Activated CD8-positive, alpha-beta T cell treated with anti-CD3 and anti-CD28 coated beads, Interleukin-2, amount 10 ng/mL, durations not matched to agents 7 days and 5 days (primary cell): ENCODE measurements at places on chromosomes 16 and 17. TPM values are rescaled to one million over a fixed set of nuclear protein-coding genes. Genes with fewer than 3 reads are reported as not detected.

HLF gene
- 0.21 TPM for total RNA-seq

GRCh38 chr17:70750983-70751382, 581.7 kb downstream of the KCNJ2 start:
- H3K27me3 ChIP-seq = no peaks in the 10 kb centered on the region
- H3K36me3 ChIP-seq = no peaks in the 10 kb centered on the region

SDR42E1 gene
- total RNA-seq = 12.0 TPM

BRICD5 gene
- total RNA-seq = 15.0 TPM

CA7 gene
- not detected for total RNA-seq

KCTD11 gene
- 11.4 TPM for total RNA-seq

GRCh38 chr17:7403043-7403726, 712 bp downstream of the TMEM256 start:
- peak overlapping the region; percentile 95 for H3K4me3 ChIP-seq
- peaks cover 9% of the 10 kb centered on the region for H3K27me3 ChIP-seq
- peak; percentile 49 for DNase-seq
- H3K4me1 ChIP-seq = peaks cover 18% of the 10 kb centered on the region

DNA sequence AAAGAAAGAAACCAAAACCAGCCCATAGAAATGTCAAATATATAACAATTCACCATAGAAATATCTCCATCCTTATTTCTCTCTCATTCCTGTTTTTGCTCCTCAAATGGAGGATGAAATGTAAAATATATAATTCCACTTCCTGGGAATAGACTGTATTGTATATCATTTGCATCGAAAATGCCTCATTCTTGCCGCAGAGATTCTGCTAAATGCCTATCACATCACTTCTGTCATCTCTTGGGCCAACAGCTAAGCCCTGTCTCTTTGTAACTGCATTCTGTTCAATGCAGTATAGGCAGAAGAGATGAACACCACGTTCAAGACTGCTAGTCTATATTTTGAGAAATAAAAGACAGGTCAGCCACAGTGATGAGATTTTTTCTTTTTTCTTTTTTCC, 956.3 kb upstream of the SOX9 start:
- no peaks in the 10 kb centered on the region for H3K4me1 ChIP-seq
- no peak overlapping the region for H3K27ac ChIP-seq
- H3K36me3 ChIP-seq = no peaks in the 10 kb centered on the region
- H3K4me3 ChIP-seq = no peak overlapping the region

- H3K36me3 ChIP-seq = peaks cover 2% of the 10 kb centered on the region
- H3K4me3 ChIP-seq = peak overlapping the region; percentile 88
- peaks cover 21% of the 10 kb centered on the region for H3K27me3 ChIP-seq
- peaks cover 15% of the 10 kb centered on the region for H3K4me1 ChIP-seq
- peak; percentile 82 for DNase-seq
Measured at GRCh38 chr17:43720311-43721060, 38.1 kb downstream of the SOST start.

DNA sequence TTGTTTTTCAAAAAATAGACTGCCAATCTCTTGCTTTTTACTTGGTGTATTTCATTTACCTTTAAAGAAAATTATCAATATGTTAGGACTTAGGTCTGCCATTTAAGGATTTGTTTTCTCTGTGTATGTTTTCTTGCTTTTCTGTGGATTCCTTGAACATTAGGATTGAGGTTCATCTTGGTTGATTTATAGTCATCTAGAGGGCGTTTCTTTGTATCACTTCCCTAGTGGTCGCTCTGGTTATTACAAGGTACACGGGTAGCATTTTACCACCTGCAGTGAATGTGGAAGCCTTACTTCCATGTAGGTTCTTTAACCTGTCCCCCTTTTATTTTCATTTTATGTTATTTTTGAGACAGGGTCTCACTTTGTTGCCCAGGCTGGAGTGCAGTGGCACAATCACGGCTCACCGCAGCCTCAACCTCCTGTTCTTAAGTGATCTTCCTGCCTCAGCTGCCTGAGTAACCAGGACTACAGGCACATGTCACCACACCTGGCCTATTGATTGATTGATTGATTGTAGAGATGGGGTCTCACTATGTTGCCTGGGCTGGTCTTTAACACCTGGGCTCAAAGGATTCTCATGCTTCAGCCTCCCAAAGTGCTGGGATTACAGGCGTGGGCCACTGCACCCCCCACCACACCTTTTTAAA, 35.2 kb upstream of the CBX4 start:
- no peaks in the 10 kb centered on the region for H3K36me3 ChIP-seq
- H3K27me3 ChIP-seq = peaks cover 7% of the 10 kb centered on the region
- DNase-seq = peak; percentile 53

EVI2B gene
- 49.1 TPM for total RNA-seq

GRCh38 chr16:11990702-11991390, 14.3 kb downstream of the SNX29 start:
- no peak overlapping the region for H3K4me3 ChIP-seq
- DNase-seq = no peak
- H3K27me3 ChIP-seq = no peaks in the 10 kb centered on the region
- peaks cover 3% of the 10 kb centered on the region for H3K4me1 ChIP-seq

GRCh38 chr16:1884155-1884760, 12.3 kb upstream of the MEIOB start:
- no peaks in the 10 kb centered on the region for H3K36me3 ChIP-seq
- no peak overlapping the region for H3K27ac ChIP-seq
- H3K4me1 ChIP-seq = no peaks in the 10 kb centered on the region
- DNase-seq = no peak
- peaks cover 4% of the 10 kb centered on the region for H3K27me3 ChIP-seq

CNGB1 gene
- total RNA-seq = not detected

EXOC3L1 gene
- total RNA-seq = not detected

SLC47A2 gene
- not detected for total RNA-seq

- H3K36me3 ChIP-seq = no peaks in the 10 kb centered on the region
- no peaks in the 10 kb centered on the region for H3K4me1 ChIP-seq
- no peaks in the 10 kb centered on the region for H3K27me3 ChIP-seq
- no peak overlapping the region for H3K27ac ChIP-seq
Measured at GRCh38 chr17:63001689-63002394, 35.8 kb downstream of the TANC2 start.
